Stimulated activated CD4-positive, alpha-beta T cell treated with anti-CD3 and anti-CD28 coated beads, Interleukin-1b, Interleukin-23, amount 100 ng/mL, for 1 hour (primary cell): ENCODE measurements at places on chromosomes 7 and 10.

DNA sequence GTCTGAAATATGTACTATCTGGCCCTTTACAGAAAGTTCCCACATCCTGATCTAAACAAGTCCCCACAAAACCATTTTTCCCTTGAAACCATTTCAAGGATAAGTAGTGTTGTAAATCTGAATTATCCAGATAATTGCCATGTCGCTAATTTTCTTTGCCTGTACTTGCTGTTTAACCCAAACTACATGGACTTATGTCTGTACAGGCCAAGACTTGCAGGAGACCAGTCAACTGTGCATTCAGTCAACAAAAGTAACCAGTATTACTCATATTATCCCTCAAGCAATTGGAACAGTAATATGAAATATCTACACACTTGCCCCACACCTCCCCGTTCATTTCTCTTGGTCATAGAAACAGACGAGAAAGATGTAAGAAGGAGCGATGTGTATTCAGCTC lies 347.8 kb upstream of the NFE2L3 start:
- no peak for DNase-seq

- no peak for DNase-seq
Observed at GRCh38 chr10:86868353-86868752, 89.1 kb downstream of the MMRN2 start.

DNA sequence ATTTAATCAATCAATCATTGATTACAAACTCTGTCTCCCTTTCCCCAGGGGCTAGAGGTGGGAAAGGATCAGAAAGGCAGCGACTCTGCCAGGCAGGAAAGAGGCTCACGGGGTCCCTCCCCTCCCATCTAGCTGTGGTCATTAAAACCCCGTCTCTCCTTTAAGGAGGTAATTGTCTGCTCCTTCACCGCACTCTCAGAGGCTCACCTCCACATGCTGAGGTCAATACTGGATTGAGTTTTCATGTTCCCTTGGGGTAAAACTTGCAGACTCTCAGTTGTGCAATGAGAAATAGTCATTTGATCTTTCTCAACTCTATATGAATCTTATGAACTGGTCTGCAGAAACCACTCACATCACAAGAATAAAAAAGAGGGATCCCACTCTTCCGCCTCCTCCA lies 368.8 kb downstream of the ADRA2A start:
- no peak for DNase-seq

- DNase-seq, result no peak
Observed at GRCh38 chr7:69412331-69413146, 185.7 kb upstream of the AUTS2 start.

DNA sequence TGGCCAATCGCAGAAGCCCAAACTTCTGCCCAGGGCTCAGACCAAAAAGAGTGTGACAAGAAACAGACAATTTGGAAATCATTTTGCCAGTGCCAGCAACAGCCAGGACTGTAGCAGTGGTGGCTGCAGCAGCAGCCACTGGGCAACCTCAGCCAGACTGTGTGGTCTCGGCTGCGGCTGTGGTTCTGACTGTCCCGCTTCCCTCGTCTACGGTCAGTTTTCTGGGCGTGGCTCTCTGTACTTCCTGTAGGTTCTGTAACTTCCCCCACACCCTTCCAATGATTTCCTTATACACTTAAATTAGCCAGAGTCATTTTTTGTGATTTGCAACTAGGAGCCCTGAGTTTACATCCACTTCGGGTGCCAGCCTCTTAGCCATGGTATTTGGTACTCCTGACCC lies 39.9 kb downstream of the CYTH3 start:
- no peak for DNase-seq

DNA sequence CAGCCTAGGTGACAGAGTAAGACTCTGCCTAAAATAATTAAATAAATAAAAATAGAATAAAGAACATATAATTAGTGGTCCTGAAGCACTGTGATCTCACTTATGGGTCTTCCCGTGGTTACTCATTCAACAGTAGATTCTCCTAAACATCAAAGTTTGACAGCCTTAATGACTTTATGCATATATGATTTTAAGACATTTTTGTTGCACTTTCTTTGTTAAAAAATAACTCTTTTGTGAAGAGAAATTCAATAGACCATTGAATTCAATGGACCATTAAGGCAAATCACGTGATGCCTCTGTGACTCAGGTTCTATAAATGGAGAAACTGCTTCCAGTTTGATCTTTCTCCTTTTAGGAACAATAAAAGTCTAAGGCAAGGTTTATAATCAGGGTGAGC lies 59.6 kb downstream of the ATOH7 start:
- DNase-seq, result no peak

GRCh38 chr7:121049897-121050296 lies 61.4 kb downstream of the CPED1 start:
- DNase-seq, result no peak

DNA sequence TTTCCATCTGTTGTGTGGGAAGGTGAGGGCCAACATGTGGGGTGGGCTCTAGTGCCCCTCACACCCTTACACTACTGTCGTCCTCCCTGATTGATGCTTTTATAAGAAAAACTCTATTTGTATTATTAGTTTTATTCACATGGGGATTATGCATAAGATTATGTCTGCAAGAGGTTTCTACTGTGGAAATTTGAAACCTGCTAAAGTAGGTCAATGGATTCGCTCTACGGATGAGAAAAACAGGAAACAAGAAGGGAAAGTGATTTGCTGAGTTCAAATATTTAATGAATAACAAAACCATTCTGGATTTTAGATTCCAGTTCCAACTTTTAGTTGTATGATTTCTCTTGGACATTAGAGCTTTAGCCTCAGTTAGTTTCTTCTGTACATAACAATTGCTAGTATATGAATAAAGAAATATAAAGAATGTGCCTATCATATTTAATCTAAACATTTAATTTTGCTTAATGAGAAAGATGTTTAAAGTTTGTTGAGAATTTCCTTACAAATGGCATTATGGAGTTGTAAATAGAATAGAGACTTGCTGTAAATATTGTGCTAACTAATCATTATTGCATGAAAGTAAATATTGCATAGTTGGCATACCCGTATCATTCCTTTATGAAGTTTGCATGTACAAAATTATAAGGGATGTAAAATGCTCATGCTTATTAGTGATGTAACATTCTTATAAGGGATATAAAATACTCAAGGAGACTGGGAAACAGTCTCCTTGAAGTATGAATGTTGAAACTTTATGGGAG lies 193.8 kb downstream of the THSD7A start:
- no peak for DNase-seq
